ENCODE measurements at places on chromosomes 5 and 9. TPM values are rescaled to one million over a fixed set of nuclear protein-coding genes. Genes with fewer than 3 reads are reported as not detected.

The CSF2 gene
- 50.7 TPM for total RNA-seq

The NR5A1 gene
- 0.07 TPM for total RNA-seq

The FOXD4L6 gene
- not detected for total RNA-seq

The CPLANE1 gene
- 9.0 TPM for total RNA-seq

The PCDH12 gene
- 0.58 TPM for total RNA-seq

The RASEF gene
- not detected for total RNA-seq

The SPINK7 gene
- not detected for total RNA-seq

The ZNF483 gene
- 3.4 TPM for total RNA-seq

DNA sequence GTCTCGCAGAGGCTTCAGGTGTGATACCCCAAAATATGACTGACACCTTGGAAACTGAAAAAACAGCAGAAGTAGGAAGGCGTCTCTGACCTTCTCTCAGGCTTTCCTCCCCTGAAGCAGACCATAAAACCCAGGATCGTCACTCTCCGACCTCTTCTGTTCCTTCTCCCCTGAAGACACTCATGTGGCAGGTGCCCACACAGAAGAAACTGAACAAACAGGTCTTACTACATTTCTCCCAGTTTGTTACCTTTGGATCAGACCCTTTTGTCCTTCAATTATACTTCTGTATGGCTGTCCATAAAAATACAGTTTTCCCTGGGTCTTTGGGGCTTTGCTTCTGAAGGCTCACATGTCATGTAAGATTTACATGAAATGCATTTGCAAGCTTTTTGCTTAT, 10.3 kb upstream of the PRUNE2 start:
- no peak for DNase-seq

DNA sequence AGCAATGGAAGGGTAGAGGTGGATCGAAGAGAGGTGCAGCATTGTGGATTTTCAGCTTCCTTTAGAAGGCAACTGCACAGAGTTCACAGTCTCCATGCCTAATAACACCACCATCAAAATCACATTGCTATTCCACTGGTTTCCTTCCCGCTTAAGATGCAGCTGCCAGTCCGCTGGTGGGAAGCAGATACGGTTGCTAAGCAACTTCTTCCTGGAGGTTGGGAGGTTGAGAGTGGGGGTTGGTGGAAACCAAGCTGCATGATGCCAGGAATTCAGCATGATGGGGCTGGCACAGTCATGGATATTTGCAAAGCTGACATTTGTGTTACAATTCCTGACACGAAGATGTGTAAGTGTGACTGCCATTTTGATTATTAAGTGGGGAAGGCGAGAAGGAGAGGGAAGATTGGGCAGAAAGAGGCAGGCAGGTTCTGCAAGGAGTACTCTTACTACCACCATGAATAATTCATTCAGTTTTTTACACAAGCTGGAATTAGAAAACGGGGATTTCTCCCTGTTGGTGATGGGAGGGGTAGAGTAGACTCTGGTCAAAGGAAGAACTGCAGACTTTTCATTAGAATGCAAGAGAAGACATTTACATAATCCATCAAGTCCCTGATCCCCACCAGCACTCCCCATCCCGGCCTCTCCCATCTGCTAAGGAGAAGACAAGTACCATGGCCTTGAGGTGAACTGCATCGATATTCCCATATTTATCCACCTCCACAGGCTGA, 87.5 kb downstream of the GLDC start:
- no peak for DNase-seq

- no peak for DNase-seq
Measured at GRCh38 chr5:158594595-158595242, 505.0 kb downstream of the EBF1 start.

DNA sequence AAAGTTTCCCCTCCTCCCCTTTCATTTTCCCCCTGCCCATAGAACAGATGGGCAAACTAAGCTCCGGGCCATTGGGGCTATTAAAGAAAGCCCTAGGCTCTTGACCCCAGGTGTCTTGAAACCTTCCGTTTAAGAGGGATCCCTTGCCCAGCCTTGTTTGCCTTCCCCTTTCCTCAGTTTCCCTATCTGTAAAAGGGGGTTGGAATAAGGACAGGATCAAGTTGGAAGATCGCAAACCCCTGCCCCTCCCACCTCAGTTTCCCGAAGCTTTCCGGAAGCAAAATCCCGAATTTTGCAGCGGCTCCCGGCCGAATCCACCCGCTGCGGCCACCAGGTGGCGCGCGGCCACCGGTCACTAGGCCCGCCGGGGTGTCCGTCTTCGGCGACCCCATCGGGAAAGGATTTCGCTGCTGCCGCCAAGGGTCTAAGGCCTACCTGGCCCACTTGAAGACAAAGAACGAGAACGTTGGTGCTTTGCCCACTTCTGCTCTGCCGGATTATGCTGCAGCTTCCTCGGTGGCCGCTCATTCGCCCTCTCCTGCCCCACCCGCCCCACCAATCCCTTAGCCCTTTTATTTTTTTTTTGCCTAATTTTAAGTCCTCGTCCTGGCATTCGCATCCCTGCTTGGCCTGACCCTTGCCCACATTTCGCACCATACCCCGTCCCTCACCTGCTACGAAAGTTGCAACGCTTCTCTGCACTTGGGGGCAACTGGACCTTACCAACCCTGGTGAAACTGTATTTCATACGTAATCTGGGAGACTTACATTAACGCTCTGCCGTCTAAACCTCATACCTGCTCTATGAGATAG, 962 bp upstream of the NR6A1 start:
- DNase-seq = peak; percentile 49

GRCh38 chr5:43000111-43000840, 39.8 kb downstream of the ANXA2R start:
- DNase-seq = no peak

- DNase-seq = no peak
Measured at GRCh38 chr5:78237911-78238310, 56.6 kb downstream of the AP3B1 start.

DNA sequence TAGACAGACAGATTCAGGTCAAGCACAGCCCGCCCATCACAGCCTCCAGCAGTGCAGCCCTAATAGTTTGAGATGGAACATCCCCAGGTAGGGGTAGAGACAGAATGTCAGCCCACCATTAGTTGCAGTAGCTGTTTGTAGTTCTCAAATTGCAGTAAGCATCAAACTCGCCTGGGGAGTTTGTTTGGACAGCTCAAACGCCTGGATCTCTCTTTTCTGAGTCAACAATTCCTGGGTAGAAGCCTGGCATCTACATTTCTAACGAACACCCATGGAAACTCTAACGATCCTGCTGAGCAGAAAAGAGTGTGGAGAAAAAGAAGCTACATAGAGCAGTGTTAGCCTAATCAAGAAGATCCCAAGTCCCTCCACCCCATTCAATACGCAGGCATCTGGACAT, 59.4 kb downstream of the ADAMTS16 start:
- no peak for DNase-seq
